Islet precursor cell (in vitro differentiated cells): ENCODE measurements at places on chromosomes 6 and 20.

GRCh38 chr6:13048113-13048512 lies 280.2 kb downstream of the TBC1D7 start:
- no peak for DNase-seq

GRCh38 chr6:46468403-46469010 lies 22.7 kb downstream of the RCAN2 start:
- DNase-seq: no peak

DNA sequence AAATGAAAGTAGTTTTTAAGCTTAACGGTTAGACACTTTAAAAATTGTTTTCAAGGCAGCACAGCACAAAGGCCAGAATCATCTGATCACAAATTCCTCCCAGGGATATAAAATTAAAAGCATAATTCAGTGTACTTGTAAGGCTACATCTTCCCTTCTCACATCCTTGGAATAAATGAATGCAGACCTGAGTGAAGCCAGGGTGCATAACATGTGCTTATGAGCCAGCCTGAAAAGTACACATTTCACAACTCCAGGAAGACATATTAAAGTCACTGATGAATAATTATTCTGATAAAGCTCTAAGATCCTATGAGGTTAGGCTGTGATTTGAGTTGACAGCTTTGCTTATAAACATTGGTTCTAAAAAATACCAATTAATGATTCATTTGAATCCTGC lies 163.6 kb downstream of the BTBD9 start:
- no peak for DNase-seq

GRCh38 chr6:144250276-144250675 lies 34.9 kb upstream of the UTRN start:
- DNase-seq: no peak

DNA sequence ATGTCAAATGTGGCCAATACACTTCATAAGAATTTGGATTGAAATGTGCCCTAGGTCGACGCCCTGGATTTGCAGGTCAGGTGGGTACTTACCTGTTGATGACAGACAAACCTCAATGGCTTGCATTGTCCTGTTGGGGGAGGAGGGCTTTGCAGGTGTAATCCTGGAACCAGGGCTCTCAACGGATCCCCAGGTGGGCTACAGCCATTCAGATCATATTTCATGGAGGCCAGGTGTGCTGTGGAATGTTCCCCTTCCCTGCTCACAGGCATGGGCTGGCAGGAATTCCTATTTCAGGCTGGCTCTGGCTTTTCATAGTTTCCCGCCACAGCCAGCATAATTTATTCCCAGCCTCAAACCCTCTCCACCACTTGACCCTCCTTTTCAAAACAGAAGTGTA lies 254.7 kb downstream of the SMOC2 start:
- DNase-seq: no peak

- no peak for DNase-seq
These were observed 245.4 kb upstream of the PREP start for GRCh38 chr6:105648276-105648675.

DNA sequence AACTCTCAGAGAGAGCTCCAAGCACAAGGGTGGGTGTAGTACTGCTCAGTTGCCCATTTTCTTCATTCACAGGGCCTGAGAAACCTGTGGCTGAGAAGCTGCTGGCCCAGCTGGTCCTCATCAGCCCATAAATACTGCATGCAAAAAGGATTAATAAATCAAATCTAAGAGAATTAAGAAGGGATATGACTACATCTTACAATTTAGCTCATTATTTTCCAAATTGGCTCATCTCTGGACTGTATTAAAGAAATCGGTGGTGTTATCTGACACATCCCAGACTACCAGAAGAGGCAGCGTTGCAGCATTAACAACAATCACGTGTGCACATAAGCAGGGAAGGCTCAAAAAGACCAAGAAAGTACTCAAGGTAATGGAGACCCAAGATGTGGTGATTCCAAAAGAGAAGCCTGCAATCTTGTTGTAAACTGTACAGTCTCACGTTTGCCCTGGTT lies 90.7 kb downstream of the CD24 start:
- DNase-seq: no peak

GRCh38 chr6:150282806-150283205 lies 86.0 kb upstream of the IYD start:
- no peak for DNase-seq

- no peak for DNase-seq
These were observed 78.4 kb downstream of the RNF144B start for GRCh38 chr6:18465410-18466154.

DNA sequence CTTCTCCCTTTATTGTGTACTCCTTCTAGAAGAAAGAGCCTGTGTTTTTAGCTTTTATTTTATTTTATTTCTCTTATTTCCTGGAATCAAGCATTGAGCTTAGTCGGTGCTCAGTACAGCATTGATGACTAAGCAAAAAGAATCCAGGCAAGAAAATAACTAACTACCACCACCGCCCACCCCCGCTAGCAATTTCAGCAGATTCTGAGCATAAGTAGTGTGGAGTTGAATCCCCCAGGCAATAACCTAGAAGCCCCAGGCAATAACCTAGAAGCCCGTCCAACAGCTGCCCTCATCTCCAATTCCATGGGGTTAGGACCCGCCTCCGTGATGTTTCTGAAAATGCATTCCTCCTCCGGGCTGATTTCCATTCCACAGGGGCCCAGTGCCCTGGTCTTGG lies 258.0 kb upstream of the TAB2 start:
- no peak for DNase-seq

DNA sequence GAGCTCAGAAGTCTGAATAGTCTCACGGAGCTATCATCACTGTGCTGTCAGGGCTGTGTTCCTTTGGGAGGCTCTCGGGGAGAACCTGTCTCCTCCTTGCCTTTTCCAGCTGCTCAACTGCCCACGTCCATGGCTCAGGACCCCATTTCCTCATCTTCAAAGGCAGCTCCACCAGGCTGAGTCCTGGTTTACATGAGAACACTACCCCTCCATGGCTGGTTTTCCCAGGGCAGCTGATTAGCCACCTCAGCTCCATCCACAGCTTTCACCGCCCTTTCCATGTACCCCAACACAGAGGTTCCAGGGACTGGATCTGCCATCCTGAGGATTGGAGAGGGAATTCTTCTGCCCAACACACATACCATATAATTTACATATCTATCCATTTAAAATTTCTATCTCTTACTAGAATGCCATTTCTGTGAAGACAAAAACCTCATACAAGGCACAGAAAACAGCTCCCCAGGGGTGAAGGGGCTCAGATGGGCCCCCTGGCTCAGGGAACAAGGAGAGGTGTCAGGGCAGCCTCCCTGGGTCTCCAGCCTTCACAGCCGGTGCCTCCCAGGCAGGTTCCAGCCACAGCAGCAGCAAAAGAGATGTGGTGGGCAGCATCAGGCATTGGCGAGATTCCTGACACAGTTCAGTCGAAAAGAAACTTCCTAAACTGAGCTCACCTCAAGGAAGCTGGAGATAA lies 2.2 kb upstream of the RAET1E start:
- DNase-seq: no peak

- DNase-seq: peak; percentile 72
These were observed 152.3 kb upstream of the SCGN start for GRCh38 chr6:25499615-25500235.

GRCh38 chr6:85372188-85372914 lies 77.5 kb upstream of the NT5E start:
- no peak for DNase-seq

DNA sequence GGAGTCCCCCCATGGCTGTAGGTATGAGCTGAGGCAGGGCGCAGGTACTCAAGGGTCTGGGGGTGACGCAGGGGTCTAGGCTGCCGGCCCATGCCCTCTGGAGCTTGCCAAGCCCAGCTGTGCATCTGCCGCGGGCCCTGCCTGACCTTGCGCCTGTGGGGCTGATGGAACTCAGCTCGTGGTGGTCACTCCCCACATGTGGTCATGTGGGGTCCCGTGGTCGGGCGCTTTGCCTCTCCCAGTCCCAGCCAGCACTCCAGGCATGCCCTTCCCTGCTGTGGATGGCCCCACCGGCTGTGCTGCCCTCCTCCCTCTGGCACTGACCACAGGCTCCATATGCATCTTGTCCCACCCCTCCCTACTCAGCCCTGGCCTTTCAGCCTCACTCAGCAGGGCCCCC lies 57.3 kb downstream of the RPP40 start:
- no peak for DNase-seq

GRCh38 chr6:70686548-70687133 lies 19.0 kb downstream of the SMAP1 start:
- DNase-seq: no peak

DNA sequence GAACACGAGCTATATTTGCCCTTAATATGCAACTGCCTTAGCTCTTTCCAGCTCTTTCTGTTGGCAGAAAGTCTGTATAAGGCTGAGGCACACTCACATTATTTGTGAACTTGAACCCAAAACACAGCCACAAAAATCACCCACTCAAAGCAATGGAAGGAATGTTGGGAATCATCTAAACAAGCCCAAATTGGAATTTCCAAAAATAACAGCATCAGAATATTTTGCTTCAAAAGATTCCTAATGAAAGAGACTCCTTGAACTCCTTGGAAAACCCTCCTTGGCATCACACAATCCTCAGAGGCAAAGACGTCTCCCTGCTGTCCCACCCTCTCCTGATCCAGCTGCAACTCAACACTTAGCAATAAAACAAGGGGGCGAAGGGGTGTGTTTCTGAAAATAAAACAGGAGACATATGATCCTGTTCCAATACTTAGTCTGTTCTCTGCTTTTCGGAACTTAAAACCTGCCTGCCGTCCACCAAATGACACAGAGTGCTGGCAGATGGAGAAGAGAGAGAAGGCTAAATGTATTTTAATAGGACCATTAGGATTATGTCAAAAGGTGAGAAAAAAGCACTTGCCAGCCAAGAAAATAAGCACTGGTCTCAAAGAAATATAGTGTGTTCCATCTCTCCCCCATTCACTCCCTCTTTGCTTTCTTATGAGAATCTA lies 320.7 kb upstream of the JARID2 start:
- DNase-seq: no peak

GRCh38 chr20:48527771-48528170 lies 300.0 kb downstream of the PREX1 start:
- DNase-seq: no peak

DNA sequence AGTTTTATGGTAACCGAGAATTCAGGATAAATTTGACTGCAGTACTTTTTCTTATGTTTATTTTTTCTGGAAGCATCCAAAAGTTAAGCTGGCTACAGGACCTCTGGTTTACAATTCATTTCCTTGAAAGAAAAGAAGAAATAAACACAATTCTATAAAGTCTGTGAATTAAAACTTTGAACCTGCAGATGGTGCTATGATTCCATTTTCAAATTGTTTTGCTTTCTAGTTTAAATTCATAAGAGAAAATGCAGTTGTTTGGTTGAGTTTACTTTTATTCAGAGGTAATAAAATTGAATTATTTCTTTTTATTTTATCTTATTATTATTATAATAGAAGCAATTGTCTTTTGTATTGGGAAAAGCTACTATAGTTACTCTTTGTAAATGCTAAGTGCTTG lies 1.8 kb upstream of the VIP start:
- no peak for DNase-seq

GRCh38 chr6:46935687-46936086 lies 13.9 kb upstream of the ADGRF5 start:
- DNase-seq: peak; percentile 62

DNA sequence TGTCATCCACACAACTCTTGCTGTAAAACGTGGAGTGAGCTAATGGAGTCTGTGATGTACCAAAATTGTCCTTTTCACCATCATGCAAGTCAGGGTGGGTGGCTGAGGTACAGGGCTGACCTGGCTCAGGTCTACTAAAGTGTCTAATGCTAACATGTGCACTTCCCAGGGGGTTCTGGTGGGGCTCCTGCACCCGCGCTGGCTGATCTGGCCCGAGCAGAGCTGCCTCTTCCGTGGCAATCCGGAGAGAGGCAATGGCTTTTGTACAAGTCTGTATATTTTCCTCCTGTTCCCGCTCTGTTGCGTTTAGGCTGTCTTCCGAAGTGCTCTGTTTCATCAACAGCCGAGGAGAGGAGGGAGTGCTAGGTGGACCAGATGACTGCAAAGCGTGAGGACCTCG lies 191.8 kb downstream of the HIVEP2 start:
- DNase-seq: no peak

DNA sequence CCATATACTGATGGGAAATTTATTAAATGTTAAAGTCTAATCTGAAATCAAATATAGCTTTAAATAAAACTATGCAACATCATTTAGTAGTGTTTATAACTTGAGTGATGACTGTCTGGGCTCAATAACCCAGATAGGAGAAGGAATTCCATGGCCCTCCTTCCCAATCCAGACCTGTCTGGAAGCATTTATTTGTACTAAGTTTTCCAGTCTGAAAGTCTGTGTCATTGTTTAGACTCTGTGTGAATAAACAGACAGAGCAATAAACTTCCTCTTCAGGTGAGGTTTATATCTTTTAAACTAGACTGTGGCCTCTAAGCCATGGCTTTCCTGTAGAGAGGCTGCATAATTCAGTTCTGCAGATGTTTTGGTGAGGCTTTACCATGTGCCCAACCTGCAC lies 176.4 kb downstream of the SOX4 start:
- DNase-seq: no peak

DNA sequence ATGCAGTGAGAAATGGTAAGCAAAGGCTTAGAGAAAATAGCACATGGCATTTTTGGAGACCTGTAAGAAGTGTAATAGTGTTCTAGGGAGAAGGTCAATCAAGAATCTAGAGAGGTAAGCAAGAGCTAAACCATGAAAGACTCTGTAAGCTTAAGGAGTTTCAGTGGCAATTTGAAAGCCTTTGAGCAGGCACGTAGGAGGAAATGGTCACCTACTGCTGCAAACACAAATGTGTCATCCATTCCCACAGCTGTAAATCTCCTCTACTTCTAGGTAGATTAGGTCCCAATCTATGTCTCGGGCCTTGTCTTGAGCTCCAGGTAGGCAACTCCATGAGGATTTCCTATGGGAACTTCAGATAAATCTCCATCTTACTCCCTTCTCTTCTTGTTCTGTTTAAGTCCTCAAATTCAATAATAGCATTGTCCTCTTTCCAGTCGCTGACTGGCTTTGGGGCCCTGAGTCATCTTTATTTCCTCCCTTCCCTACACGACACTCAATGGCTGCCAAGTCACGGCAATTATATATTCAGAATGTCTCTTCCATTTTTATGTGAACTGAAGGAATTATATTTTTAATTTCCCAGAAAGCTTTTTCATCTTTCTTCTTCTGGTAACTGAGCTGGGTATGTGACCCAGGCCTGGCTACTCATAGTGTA lies 24.2 kb upstream of the PAQR8 start:
- DNase-seq: no peak

GRCh38 chr20:24699321-24700165 lies 230.1 kb downstream of the SYNDIG1 start:
- peak; percentile 37 for DNase-seq
